Hematopoietic multipotent progenitor cell treated with erythropoietin and hydrocortisone succinate and interleukin-3 and kit ligand, for 4 days (in vitro differentiated cells): ENCODE measurements at places on chromosomes 3 and 15.

GRCh38 chr3:67292356-67293121 lies 294.4 kb downstream of the KBTBD8 start:
- DNase-seq: peak; percentile 17

DNA sequence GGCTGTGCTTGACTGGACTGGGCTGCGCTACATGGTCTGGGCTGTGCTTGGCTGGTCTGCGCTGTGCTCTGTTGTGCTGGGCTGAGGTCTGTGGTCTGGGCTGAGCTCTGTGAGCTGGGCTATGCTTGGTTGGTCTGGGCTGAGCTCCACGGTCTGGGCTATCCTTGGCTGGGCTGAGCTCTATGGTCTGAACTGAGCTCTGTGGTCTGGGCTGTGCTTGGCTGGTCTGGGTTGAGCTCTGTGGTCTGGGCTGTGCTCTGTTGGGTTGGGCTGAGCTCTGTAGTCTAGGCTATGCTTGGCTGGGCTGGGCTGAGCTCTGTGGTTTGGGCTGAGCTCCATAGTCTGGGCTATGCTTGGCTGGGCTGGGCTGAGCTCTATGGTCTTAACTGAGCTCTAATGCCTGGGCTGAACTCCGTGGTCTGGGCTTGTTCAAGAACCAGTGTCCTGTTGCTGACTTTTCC lies 92.0 kb downstream of the PLXNA1 start:
- peak; percentile 91 for DNase-seq

GRCh38 chr3:42991341-42992315 lies 12.5 kb downstream of the GASK1A start:
- DNase-seq: peak; percentile 73

GRCh38 chr15:57510647-57511046 lies 81.1 kb upstream of the MYZAP start:
- DNase-seq: no peak

- no peak for DNase-seq
Observed at GRCh38 chr3:130517602-130518001, 625 bp downstream of the COL6A6 start.

GRCh38 chr3:10268116-10268515 lies 19.9 kb downstream of the TATDN2 start:
- DNase-seq: no peak

GRCh38 chr3:179149406-179149867 lies 1.3 kb downstream of the PIK3CA start:
- peak; percentile 69 for DNase-seq

DNA sequence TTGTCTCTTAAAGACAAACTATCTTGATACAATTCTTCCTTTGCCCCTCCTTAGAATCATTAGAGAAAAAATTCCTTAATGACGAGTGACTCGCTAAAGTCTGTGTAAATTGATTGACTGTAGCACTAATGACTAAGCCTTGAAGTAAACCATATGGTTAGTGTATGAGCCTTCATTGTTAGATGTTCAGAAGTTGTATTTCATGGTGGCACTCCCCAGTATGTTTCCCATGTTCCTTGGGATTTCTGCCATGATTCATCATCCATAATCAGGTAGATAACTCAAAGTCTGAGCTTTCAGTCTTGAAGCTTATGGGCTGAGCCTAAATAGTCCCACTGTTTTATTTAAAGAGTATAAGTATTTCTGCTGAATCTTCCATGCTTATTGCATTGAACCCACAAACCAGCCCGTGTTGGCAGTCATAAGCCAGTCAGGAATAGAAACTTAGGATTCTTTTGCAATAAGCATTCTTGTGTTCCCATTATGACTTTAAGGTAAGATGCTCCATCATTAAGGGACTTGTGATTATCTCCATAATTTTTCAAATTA lies 371.2 kb upstream of the RARB start:
- DNase-seq: no peak

DNA sequence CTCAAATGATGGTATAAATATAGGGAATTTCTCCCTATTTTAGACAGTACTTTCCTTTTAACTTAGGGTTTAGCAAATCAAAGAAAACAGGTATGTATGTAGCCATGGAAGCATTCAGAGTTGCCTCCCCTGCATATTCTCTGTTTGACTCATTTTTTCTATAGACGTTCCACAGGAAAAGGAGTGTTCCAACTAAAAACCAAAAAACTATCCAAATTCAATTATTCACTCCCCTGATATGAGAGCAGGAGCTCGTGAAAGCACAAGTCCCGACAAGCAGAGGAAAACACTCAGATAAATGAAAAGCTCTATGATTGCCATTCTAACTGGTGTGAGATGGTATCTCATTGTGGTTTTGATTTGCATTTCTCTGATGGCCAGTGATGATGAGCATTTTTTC lies 119.5 kb downstream of the FRMD5 start:
- DNase-seq: no peak

- DNase-seq: no peak
Observed at GRCh38 chr15:71687902-71688508, 122.3 kb upstream of the NR2E3 start.

DNA sequence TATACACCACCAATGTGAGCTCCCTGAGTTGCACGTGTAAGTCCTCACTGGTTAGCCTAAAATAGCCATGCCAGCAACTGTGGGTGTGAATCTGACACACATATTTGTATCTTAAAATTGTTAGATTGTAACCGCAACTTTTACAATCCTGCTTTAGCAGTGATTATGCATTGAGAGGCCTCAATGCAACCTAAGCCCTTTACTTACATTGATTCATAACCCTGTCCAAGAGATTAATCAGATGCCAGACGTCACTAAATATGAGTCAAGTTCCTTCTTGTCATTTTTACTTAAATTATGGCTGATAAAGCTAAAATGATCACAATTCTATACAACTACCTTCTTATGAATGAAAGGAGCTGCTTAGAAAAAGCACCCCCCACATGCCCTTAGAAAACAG lies 46.9 kb downstream of the IL17RD start:
- no peak for DNase-seq

GRCh38 chr3:138412821-138413551 lies 21.4 kb upstream of the ESYT3 start:
- peak; percentile 50 for DNase-seq

GRCh38 chr15:92109191-92109873 lies 255.8 kb downstream of the SLCO3A1 start:
- DNase-seq: no peak

- peak; percentile 4 for DNase-seq
Observed at GRCh38 chr3:99199021-99199420, 297.5 kb upstream of the DCBLD2 start.

GRCh38 chr3:128394033-128394432 lies 72.7 kb downstream of the DNAJB8 start:
- peak; percentile 84 for DNase-seq

- peak; percentile 32 for DNase-seq
Observed at GRCh38 chr3:125129512-125129997, 73.8 kb upstream of the HEG1 start.

DNA sequence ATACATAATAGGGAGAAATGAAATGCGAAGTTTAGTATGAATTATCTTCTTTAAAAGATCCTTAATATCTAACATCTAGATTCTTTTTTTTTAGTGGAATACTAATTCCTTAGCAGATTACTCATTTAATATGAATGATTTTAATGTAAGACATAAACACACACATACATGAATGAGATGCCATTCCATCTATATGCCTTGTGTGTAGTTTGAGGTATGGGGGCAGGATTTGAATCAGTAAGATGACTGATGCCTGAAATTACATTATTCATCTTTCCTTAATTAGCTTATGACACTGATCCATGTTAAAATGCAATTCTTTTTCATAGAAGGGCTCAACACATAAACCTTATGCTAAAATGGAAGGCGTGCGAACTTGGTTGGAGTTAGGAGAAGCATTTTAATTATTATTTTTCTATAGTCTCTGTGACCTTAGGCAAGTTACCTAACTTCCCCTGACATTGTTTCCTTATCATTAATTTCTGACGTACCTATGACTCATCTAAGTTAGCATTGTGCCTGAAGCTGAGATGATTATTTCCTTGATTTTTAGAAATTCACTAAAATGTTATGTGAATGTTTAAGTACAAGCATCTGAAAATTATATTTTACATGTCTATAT lies 10.8 kb upstream of the BNIP2 start:
- DNase-seq: no peak

- no peak for DNase-seq
Observed at GRCh38 chr3:146222204-146223046, 28.5 kb downstream of the PLSCR4 start.

GRCh38 chr3:116671151-116671550 lies 38.4 kb upstream of the TUSC7 start:
- DNase-seq: no peak

- no peak for DNase-seq
Observed at GRCh38 chr3:30610702-30611368, 4.4 kb downstream of the TGFBR2 start.

DNA sequence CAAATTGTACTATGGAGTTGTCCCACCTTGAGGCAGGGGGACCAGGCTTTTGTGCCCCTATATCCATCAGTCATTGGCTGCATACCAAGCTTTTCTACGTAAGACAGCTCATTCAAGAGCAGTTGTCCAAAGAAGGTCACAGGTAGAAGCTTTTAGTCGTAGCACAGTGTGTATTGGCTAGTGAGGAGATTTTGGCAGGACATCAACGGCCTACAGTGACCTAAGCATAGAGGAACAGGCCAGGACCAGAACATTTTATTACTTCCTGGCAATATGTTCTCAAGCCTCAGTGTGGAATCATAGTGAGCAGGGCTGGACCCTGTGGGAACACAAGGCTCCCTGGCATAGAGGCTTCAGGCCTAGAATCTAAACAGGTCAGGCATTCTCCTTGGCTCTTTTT lies 105.4 kb upstream of the ANKRD28 start:
- DNase-seq: no peak

DNA sequence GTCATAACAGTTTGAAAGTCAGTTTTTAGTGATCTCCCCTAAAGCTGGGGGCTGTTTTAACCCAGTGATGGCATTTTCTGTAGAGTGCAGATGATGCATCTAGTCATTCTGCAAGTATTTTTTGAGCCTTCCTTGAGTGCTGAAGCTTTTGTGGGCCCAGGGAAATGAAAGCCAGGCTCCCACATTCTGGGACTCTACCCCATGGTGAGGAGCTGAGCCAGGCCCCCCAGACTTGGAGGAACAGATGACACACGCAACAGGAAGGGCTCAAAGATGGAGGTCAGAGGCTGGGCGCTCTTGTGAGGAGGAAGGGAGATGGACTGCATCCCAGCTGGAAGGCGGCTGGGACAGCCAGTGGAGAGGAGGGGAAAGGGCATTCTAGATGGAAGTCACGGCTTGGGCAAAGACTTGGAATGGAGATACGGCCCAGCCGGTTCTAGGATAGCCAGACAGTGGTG lies 40.8 kb downstream of the MRAS start:
- no peak for DNase-seq

- DNase-seq: peak; percentile 37
Observed at GRCh38 chr15:81304226-81304625, 19.7 kb downstream of the STARD5 start.

- no peak for DNase-seq
Observed at GRCh38 chr3:126416943-126417342, 22.2 kb downstream of the CFAP100 start.

GRCh38 chr3:183710231-183710630 lies 12.6 kb downstream of the YEATS2 start:
- peak; percentile 10 for DNase-seq

DNA sequence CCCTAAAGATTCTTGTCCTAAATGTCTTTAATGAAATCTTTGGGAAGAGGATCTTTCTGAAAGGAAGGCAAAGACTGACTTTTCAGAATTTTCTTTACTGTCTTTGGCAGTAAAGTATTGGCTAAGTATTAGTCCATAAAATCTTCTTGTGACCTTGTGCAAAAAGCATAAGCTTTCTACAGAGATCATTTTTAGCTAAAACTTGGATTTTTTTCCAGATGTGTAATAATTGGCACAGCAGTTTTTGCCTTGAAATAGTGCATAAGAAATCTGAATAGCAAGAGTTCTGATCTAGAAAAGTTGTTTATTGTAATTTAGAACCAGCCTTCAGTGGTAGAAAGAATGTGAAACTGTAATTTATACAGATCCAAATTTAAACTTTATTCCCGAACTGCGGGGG lies 122.8 kb upstream of the CGNL1 start:
- no peak for DNase-seq

GRCh38 chr3:116618930-116619329 lies 90.6 kb upstream of the TUSC7 start:
- no peak for DNase-seq

DNA sequence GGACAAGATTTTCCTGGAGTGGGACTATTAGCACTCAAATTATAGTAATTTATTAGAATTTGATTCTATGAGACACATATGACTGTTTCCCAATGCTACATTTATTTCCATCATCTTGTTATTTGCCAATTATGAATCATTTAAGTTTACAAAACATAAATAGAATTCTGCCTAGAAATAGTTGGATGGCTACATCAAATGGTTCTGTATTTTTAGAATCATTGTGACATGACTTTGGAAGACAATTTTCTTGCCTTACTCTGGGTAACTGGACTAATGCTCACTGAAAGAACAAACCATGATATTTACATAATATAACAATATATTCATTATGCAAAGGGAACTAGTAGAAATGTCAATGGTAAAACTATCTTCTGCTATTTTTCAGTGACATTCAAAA lies 173.5 kb downstream of the ZIC1 start:
- DNase-seq: no peak

DNA sequence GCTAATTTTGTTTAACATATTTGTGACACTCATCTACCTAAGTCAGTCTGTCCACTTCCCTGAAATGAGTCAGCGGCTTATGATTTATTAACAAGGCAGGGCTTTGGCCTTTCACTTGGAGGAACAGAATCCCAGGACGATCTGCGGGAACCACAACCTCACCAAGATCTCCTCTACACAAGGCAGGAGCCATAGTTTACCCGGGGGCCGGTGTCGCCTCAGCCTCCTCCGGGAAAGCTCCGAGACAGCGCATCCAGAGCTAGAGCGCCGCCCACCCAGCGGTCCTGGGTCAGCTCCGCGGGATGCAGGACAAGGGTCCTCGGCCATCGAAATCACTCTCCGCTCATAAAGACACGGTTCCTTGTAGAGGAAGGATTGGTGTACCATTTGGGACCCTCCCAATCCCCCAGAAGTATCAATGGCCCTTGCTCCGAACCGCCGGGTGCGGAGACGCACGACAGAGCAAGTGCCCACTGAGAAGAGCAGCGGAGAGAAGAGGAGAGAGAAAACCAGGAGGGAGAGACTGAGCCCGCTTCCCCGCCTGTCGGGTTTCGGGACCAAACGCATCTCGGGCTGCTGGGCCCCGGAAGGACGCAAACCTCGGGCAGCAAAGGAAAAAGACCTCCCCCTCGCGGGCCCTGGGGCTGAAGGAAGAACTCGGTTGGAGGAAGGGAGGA lies 13.1 kb upstream of the ALCAM start:
- DNase-seq: no peak

DNA sequence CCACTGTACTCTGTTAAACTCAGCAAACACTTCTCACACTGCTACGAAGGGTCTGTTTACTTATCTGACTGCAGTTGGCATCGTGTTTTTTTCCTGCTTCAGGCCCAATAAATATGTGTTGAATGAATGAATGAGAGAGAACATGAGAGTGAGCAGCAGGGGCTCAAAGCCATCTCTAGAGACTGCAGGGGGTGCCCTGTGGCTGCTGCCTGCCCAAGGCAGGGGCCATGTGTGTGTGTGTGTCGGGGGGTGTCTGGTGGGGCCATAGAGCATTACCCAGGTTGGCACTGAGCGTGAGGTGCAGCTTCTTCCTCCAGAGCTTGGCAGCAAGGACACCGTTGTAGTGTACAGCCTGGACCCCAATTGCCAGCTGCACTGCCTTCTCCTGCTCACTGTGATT lies 14.8 kb downstream of the EPB42 start:
- DNase-seq: no peak
